HS-27A (cell line): ENCODE measurements at places on chromosomes 4 and X.

GRCh38 chr4:153758688-153759406, 977 bp downstream of the RNF175 start:
- no peak for DNase-seq

GRCh38 chr4:5912614-5913019, 19.7 kb upstream of the CRMP1 start:
- no peak for DNase-seq

GRCh38 chr4:142846108-142846728, at the start of gene INPP4B:
INPP4B (minus strand) TSS chr4:142846301.
- no peak for DNase-seq

DNA sequence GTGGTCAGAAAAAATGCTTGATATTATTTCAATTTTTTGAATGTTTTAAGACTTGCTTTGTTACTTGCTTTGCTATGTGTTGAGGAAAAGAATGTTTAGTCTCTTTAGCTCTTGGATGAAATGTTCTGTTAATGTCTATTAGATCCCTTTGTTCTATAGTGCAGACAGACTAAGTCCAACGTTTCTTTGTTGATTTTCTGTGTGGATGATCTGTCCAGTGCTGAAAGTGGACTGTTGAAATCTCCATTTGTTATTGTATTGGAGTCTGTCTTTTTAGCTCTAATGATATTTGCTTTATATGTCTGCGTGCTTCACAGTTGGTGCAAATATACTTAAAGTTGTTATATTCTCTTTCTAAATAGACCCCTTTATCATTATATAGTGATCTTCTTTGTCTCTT, 220.6 kb downstream of the GUCY2F start:
- DNase-seq: no peak

DNA sequence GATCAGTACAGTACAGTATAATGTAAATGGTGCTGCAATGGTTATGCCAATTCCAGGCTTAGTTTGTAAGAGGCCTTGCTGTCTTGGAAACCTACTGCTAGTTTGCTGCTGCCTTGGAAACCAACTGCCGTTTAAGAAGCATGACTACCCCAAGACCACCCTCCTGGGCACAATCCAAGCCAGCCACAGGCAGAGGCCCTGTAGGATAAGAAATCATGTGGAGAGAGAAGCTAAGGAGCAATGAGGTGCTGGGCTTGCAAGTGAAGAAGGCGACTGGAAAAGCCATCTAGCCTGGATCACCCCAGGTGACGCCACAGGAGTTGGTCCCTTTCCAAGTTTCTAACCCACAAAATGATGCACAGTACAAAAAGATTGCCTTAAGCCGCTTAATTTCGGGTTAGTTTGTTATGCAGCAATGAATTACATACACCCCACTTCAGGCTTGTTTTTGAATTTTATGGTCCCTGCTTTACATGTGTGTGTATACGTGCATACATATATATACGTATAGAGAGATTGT, 16.9 kb downstream of the ZFP42 start:
- DNase-seq: no peak

GRCh38 chrX:2889045-2889605, 40.0 kb downstream of the ARSD start:
- no peak for DNase-seq

DNA sequence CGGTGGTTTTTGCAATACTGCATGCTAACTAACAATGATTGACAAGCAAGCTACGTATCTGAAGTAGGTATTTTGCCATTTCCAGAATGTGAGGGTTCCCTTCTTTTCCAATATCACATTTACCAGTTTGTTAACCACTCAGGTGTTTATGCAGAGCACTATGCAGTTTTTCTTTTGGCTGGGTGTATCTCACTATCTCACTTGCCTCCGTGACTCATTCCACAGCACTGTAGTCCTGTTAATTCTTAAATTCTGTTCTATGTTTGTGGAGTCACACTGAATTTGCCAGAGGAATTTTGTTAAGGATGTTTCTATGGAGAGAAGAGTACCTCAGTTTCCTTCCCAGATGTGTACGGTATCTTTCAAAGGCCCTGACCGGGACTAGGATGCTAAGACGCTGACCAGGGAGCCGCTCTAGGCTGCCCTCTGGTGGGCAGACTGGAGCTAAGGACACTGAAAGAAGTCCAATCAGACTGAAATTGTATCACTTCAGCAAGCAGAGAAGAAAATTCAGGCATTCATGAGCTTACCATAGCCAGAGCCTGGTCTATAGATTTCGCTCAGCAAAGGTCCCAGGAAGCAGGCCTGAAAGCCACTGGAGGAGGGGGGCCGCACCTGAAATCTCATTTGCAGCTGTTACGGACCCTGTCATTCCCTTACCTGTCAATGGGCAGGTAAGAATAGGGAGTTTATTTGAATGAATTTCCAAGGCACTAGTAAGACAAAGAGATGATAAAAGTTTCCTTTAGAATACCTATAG, 388.4 kb upstream of the SPOCK3 start:
- DNase-seq: no peak

- no peak for DNase-seq
Measured at GRCh38 chr4:22707390-22707789, 14.7 kb downstream of the GBA3 start.

- DNase-seq: no peak
Measured at GRCh38 chr4:159823743-159824142, 720.9 kb downstream of the RAPGEF2 start.
